ENCODE measurements at places on chromosomes 6 and 20.

GRCh38 chr6:152004036-152004566, 196.6 kb downstream of the ESR1 start:
- DNase-seq = no peak

GRCh38 chr20:10519361-10520046, 84.4 kb downstream of the SLX4IP start:
- no peak for DNase-seq

GRCh38 chr6:135087403-135087802, 32.8 kb upstream of the HBS1L start:
- DNase-seq = no peak

GRCh38 chr20:35600993-35601973, 14.3 kb upstream of the SPAG4 start:
- peak; percentile 86 for DNase-seq

- no peak for DNase-seq
Measured at GRCh38 chr6:112802144-112802543, 455.0 kb downstream of the RFPL4B start.

GRCh38 chr20:14566505-14566904, 229.1 kb upstream of the FLRT3 start:
- DNase-seq = no peak

DNA sequence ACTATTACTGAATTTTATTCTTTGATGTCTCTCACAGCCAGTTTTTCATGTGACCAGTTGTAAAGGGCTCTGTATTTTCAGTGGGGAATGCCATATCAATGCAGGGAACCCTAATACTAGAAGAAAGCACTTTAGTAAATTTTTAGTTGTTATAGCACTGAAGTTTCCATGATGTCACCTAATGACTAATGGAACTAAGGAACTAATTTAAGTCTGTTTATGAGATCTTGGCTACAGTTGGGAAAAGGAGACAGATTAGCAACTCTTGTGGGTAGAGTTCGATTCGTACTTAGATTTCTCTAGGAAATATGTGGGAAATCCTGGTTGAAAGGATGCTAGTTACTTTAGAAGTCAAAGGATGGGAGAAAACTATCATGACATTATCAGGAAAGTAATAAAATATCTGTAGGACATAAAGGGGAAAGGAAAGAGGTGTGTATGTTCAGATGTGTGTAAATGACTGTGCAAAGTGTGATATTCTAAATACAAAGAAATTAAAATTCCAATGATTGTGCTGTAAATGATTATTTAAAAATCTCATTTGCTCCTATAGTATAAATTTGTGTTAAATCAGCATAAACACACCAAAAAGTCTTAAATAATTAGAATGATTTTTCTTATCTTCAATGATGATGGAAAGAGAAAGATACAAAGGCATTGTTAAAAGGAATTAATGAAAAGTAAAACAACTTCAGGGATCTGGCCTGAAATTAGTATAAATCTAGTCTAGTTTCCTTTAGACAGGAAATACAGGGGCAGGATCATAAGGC, 103.4 kb downstream of the LRRC1 start:
- no peak for DNase-seq

- DNase-seq = no peak
Measured at GRCh38 chr6:29967379-29968010, 25.2 kb downstream of the HLA-A start.

- no peak for DNase-seq
Measured at GRCh38 chr6:85677234-85677956, 34.7 kb upstream of the SYNCRIP start.

- no peak for DNase-seq
Measured at GRCh38 chr6:70841112-70841511, 115.7 kb downstream of the B3GAT2 start.

DNA sequence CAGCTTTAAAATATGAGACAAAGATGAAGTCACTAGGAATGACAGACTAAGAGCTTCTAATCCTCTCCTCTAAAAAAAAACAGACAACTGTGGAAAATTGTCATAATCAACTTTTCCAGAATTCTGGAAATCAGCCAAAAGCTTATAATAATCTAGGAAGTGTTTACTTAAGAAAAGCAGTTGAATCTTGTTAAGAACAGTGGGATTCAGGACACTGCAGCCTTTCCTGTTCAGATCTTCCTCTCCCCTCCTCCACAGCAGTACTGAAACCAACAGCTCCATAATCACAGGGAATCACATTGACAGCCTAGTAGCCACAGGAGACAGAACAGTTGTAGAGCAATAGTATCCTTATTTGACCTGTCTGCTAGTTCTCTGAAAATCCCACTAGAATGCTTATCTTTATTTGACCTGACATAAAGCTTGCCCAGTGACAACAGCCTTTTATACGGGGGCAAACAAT, 41.6 kb downstream of the IBTK start:
- no peak for DNase-seq

DNA sequence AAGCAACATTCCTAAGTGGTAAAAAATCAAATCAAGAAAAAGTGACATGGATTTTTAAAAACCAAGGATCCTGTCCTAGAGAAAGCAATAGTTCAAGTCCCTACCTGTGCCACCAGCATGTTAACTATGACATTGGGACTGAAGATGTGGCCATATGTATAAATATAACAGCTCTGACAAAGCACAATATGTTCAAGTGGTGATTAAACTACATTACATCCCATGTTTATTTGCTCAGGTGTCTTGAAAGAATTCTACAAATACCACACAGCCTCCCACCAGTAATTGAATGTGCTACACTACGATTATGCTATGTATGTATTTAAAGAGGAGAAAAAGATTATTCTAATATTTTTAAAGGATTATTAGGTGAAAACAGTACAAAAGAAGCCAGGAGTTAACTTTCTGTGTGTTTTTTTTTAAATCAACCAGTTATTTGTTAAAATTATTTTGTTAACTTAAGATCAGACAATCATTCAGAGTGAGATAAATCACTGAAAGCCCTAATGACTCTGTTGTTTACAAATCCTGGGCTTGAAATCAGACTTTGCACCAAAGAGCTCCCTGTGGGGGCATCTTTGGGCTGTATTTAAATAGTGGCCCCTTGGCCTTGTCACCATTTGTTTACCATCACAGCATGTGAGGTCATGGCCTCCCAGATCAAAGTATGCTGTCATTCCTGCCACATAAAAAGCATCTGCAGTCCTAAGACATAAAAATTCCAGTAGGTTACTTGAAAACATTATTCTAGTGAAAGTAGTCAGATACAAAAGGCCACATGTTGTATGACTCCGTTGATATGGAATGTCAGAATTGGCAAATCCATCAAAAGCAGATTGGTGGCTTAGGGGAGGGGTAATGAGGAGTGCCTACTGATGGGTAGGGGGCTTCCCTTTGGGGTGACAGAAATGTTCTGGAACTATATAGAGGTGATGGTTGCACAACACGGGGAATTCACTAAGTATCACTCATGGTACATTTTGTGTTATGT, 17.1 kb downstream of the TTLL2 start:
- DNase-seq = no peak

- DNase-seq = no peak
Measured at GRCh38 chr6:32082935-32083334, 26.2 kb downstream of the TNXB start.

DNA sequence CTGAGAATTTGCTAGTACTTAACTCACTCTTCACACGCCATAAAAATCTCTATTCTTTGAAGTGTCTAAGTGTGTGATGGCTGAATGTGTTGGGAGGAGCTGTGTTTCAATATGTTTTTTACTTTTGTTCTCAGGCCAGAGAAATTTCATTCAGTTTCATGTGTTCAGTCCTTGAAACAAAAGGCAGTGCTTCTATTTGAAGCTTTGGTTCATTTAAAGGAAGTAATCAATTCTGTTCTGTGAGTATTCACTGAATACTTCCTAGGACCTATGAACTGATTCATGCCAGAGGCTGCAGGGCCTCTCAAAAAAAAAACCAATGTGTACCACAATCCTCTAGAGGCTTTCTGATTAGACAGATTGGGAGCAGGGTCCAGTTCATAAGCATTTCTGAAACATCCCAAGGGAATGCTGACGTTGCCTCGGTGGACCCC, 12.4 kb upstream of the F13A1 start:
- DNase-seq = no peak

- no peak for DNase-seq
Measured at GRCh38 chr6:127301199-127301700, 34.6 kb downstream of the RNF146 start.

DNA sequence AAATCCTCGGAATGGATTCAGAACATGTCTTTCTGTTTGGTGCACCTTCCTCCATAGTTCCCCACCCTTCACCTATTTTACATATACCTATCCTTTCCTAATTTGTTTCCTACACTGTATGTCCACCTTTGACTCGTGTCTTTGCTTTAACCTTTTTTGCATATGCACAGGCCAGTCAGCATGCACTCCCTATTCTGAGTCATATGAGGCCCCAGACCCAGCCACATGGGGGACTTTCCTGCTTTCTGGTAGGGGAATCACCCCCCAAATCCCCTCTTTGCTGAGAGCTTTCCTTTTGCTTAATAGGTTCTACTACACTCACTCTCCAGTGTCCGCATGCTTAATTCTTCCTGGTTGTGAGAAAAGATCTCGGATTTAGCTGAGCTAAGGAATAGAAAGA, 393.8 kb upstream of the IMPG1 start:
- DNase-seq = no peak

- DNase-seq = no peak
Measured at GRCh38 chr6:167756597-167756996, 70.1 kb upstream of the AFDN start.

- peak; percentile 14 for DNase-seq
Measured at GRCh38 chr6:140586426-140587061, 1212.1 kb upstream of the CITED2 start.

DNA sequence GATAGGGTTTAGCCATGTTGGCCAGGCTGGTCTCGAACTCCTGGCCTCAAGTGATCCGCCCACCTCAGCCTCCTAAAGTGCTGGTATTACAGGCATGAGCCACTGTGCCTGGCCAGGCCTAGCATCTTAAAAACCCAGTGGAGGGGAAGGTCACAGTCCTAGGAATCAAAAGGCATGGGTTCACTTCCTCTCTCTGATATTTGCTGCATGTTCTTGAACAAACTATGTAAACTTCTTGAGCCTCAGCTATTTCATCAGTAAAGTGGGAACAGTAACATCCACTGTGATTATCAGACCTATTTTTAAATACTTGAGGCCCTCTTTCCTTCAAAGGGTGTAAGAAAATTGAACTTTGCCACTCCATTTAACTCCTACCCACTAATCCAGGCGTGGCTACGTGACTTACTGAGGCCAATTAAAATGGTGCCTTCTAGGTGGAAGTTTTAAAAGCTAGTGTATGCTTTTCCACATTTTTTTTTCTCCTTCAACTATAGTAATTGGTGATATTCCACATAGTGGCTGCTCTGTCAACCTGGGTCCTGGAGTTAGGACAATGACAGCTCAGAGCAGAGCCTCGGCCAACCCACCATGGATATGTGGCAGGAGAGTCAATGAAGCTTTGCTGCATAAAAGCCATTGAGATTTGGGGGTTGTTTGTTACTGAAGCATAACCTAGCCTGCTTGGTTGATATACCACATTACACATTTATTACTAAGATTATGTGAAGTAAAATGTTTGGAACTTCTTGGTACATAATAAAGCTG, 32.2 kb upstream of the IER3 start:
- DNase-seq = no peak

- DNase-seq = no peak
Measured at GRCh38 chr6:160831739-160832138, 129.7 kb downstream of the PLG start.

GRCh38 chr20:33400812-33401183, 521 bp downstream of the CDK5RAP1 start:
- DNase-seq = no peak

DNA sequence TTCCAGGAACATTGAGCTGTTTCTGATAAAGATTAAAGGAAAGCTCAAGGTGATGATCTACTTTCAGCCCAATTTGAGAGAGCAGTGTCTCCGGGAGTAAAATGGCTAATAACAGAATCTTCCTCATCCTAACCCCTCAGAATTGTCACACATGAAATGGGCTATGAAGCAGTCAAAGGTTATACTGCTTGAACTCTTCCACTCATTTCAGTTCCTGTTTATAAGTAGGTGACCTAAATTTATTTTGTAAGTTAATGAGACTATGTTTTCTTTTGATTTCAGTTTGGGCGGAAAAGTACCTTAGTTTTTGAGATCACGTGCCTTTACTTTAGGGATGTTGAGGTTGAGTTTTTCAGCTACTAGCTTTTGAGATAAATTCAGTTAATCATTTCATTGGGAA, 47.2 kb downstream of the QKI start:
- no peak for DNase-seq

DNA sequence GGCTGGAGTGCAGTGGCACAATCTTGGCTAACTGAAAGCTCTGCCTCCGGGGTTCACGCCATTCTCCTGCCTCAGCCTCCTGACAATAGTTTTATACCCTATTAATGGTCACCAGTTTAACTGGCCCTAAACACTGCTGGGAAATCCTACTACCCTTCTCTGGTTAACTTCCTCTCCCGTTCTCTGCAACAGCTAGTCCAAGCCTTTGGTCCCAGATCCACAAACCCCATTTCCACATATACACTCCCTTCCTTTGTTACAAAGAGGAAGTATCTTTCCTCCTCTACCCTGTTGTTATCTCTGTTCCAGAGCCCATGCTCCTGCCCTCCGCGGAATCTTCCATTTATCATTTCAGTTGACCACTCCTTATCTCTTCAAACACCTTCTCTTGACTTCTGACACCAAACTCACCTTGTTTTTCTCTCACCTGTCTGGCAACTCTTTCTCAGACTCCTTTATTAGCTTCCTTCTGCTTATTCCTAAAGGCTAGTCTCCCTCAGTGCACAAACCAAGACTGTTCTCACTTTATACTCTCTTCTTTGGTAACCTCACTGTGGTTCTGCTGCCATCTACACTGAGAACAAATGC, 25.0 kb upstream of the TBC1D22B start:
- DNase-seq = no peak

DNA sequence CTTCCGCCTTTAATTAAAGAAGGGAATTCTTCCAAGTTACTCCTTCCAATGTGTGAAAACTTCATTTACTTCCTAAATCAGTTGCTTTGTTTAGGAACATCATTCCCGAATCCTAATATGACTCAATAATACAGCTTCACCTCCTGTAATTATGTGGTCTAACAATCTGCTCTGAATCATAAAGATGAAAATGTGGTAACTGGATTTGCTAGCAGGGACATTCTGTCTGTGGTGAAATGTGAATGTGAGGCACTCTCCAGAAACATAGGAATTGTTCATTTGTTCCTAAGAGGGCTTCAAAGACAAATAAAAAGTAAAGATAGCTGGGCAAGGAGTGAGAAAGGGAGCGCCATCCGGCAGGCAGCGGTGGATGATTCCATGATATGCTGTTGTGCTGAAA, 678.1 kb downstream of the KIF16B start:
- DNase-seq = no peak

DNA sequence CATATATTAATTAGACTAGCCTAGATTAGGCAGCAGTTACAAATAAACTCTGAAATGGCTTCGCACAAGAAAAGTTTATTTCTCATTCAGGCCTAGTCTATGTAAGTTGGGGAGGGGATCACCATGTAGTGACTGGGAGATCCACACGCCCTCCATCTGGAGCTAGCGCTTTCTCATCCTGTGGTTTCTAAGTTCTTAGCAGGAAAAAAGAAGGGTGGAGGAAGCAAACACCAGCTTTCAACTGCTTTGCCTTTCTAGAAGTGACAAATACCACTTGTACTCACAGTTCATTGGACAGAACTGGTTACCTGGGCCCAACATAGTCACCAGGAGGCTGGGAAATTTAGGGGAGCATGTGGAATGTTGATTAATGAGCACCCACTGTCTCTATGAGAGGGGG, 46.6 kb downstream of the NDUFAF5 start:
- no peak for DNase-seq
